Bladder microvascular endothelial cell (primary cell): ENCODE measurements at places on chromosomes 2 and 18. TPM values are rescaled to one million over a fixed set of nuclear protein-coding genes. Genes with fewer than 3 reads are reported as not detected.

ANKRD53 gene
- total RNA-seq: 0.32 and 0.38 TPM in 2 replicates

MATN3 gene
- total RNA-seq: 1.0 and 1.9 TPM in 2 replicates

FAP gene
- 9.7 and 12.1 TPM in 2 replicates for total RNA-seq

LOXHD1 gene
- total RNA-seq: 0.06 and 0.16 TPM in 2 replicates

IL36G gene
- not detected in 2 replicates for total RNA-seq

RGPD8 gene
- 5.2 and 17.9 TPM in 2 replicates for total RNA-seq

QPCT gene
- total RNA-seq: 7.1 and 13.4 TPM in 2 replicates

CAPN14 gene
- total RNA-seq: under 0.01 and 0.13 TPM in 2 replicates

ALLC gene
- not detected in 2 replicates for total RNA-seq

NRP2 gene
- total RNA-seq: 109 and 270 TPM in 2 replicates

CYTIP gene
- total RNA-seq: not detected in 2 replicates

EPAS1 gene
- 182 and 257 TPM in 2 replicates for total RNA-seq

LRATD1 gene
- total RNA-seq: 2.1 and 2.7 TPM in 2 replicates

ADRA2B gene
- 0.06 TPM in 1 of 2 replicates, not detected in the other for total RNA-seq

CETN1 gene
- total RNA-seq: not detected in 2 replicates

PDE11A gene
- under 0.01 TPM in 2 replicates for total RNA-seq

ABCG8 gene
- total RNA-seq: not detected in 2 replicates
